ENCODE measurements at places on chromosomes 11 and 22.
A peak's percentile ranks its signal among the peaks of the same experiment; 100 is the strongest.

DNA sequence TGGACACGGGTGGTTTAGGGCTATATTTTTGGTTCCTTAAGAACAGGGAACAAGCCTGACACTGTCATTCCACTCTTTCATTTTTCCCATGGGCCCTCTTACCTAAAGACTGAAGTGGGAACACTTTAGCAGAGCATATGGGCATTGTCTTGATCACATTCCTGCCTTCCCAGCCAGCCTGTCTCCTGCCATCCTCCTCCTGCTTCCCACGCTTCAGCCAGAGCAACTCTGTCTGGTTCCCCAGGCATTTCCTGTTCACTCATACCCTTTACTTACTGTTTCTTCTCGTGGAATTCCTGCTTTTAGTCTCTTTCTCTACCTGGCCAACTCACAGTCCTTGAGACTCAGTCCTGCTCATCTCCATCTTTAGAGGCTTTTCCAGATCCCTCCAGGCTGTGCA, 22.8 kb downstream of the MRPL16 start:
- H3K27me3 ChIP-seq, result no peaks in the 10 kb centered on the region
- H3K36me3 ChIP-seq, result no peaks in the 10 kb centered on the region
- H3K4me3 ChIP-seq, result no peak overlapping the region
- H3K27ac ChIP-seq, result no peak overlapping the region
- DNase-seq, result no peak

- DNase-seq, result no peak
- no peaks in the 10 kb centered on the region for H3K4me1 ChIP-seq
- no peak overlapping the region for H3K4me3 ChIP-seq
- no peaks in the 10 kb centered on the region for H3K36me3 ChIP-seq
- no peak overlapping the region for H3K27ac ChIP-seq
- H3K27me3 ChIP-seq, result no peaks in the 10 kb centered on the region
Observed at GRCh38 chr22:43276321-43276720, 66.9 kb downstream of the SCUBE1 start.

DNA sequence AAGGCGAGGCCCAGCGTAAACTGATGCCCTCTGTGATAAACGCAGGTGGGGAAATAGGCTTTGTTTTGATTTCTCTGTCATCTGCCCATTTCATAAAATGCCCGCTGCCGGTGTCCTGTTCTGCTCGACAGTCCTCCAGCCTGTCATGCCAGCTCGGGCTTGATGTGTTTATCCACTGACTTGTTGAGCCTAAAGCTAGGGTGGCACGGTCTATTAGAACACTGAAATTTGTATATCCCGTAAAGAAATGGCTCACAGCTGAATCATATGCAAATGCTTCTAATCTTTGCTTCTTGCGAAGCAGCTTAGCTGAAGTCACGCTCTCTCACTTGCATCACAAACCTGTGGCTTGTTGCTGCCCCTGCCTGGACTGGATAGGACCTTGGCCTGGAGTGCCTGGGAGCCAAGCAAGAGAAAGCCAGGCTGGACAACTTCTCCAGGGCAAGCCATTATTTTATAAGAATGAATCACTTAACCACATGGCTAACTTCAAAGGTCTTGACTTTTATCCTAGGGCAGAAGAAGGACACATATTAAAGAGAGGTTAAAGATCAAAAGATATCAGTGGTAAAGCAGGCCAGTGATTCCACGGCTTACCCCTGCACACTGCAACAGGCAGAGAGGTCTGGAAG, 33.1 kb downstream of the EHF start:
- H3K4me3 ChIP-seq, result no peak overlapping the region
- no peak for DNase-seq
- H3K27ac ChIP-seq, result peak overlapping the region; percentile 74

- no peak overlapping the region for H3K4me3 ChIP-seq
- no peaks in the 10 kb centered on the region for H3K4me1 ChIP-seq
- no peaks in the 10 kb centered on the region for H3K27me3 ChIP-seq
- H3K27ac ChIP-seq, result no peak overlapping the region
Observed at GRCh38 chr11:103844327-103845215, 191.9 kb upstream of the DDI1 start.

- no peak overlapping the region for H3K4me3 ChIP-seq
- no peaks in the 10 kb centered on the region for H3K36me3 ChIP-seq
- no peak overlapping the region for H3K27ac ChIP-seq
Observed at GRCh38 chr11:59243633-59244032, 30.9 kb upstream of the MPEG1 start.

DNA sequence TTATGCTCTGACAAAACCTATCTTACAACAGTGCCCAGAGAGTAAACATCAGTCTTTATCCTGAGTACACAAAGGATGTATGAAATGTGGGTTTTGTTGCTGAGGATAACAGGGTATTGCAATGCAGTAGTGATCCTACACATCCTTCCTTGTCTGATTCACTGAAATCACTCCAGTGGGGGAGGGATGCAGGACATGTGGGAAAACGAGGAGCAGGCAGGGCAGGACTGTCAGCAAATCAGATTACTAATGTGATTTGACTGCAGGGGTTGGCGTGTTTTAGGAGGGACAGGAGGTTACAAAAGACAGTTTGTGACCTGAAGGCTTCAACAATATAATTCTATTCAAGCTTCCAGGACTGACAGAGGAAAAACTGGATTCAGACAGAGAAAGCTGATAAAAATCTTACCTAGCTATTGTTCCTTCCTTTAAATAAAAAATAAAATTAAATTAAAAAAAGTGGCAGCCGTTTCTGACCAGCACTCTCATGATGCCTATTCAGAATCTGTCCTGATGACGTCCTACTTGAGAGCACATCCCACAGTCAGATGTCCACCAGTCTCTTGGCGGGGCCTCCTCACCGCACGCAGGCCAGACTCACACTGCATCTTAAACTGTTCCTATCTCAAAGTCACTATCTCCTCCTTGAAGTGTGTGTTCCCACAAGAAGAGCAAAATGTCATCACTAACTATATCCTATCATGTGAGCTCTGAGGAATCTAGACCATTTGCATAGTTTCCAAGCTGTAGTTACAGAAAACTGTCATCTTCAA, 50.6 kb upstream of the MN1 start:
- H3K27me3 ChIP-seq, result no peaks in the 10 kb centered on the region
- peaks cover 22% of the 10 kb centered on the region for H3K4me1 ChIP-seq
- peak; percentile 42 for DNase-seq
- no peak overlapping the region for H3K4me3 ChIP-seq

DNA sequence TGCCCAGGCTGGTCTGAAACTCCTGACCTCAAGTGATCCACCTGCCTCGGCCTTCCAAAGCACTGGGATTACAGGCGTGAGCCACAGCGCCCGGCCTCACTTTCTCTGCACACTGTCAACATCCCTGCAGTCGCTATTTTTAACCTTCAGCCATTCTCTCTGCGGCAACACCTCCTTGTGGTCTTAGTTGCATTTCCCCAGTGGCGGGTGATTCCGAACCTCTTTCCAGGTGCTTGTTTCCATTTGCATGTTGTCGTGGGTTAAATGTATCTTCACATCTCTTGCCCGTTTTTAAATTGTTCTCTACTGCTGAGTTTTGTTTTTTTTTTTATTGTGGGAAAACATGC, 2.2 kb upstream of the SCT start:
- no peaks in the 10 kb centered on the region for H3K27me3 ChIP-seq
- H3K36me3 ChIP-seq, result no peaks in the 10 kb centered on the region
- H3K27ac ChIP-seq, result no peak overlapping the region
- DNase-seq, result no peak

- no peaks in the 10 kb centered on the region for H3K4me1 ChIP-seq
- H3K27me3 ChIP-seq, result no peaks in the 10 kb centered on the region
- peak overlapping the region; percentile 13 for H3K27ac ChIP-seq
- DNase-seq, result no peak
- H3K36me3 ChIP-seq, result no peaks in the 10 kb centered on the region
- no peak overlapping the region for H3K4me3 ChIP-seq
Observed at GRCh38 chr11:128416976-128417375, 170.4 kb downstream of the ETS1 start.
